ENCODE measurements at places on chromosomes 5 and 9.
A peak's percentile ranks its signal among the peaks of the same experiment; 100 is the strongest.

DNA sequence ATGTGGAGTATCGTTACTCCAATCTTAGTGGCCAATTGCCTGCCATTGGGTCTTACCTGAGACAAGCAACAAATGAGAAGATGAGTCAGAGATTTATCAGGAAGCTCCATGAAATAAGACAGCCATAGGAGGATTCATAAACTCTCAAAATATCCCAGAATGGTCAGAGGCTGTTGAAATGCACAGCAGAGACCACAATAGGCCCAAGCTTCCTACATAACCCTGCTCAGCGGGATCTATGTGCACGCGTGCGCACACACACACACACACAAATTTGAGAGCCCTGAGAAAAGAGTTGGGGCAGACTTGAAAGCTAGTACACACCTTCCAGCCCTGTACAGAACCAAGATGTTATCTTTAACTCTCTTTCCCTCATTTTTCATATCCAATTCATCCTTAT, 9.8 kb downstream of the UIMC1 start:
- no peak for DNase-seq

DNA sequence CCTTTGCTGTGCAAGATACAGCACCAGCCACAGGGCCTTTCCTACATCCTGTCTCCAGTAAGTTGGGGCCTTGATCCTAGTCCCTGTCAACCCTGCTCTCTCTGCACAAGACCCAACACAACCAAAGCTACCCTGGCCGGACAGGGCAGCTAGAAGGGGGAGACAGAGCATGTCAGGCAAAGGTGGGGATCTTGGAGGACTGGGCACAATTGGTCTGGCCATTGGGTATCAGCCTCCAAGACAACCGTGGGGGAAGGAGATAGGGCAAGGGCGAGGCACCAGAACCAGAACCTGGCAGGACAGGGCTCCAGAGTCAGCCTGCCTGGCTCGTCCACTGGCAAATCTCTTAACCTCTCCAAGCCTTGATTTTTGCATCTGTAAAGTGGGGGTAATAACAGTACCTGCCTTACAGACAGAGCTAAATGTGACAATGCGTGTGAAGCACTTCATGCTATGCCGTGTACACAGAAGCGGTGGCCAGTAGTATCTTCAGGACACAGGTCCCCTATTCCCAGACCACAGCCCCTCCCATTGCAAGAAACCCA, 51.6 kb upstream of the CDKN2AIPNL start:
- DNase-seq: no peak

DNA sequence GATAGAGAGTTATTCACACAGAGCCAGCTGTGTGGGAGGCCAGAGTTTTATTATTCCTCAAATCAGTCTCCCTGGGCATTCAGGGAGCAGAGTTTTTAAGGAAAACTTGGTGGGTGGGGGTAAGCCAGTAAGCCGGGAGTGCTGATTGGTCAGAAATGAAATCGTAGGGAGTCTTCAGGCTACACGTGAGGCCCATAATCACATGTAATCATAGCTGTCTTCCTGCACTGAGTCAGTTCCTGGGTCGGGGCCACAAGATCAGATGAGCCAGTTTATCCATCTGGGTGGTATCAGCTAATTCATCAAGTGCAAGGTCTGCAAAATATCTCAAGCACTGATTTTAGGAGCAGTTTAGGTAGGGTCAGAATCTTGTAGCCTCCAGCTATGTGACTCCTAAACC, 10.8 kb upstream of the TTC39B start:
- peak; percentile 12 for DNase-seq

DNA sequence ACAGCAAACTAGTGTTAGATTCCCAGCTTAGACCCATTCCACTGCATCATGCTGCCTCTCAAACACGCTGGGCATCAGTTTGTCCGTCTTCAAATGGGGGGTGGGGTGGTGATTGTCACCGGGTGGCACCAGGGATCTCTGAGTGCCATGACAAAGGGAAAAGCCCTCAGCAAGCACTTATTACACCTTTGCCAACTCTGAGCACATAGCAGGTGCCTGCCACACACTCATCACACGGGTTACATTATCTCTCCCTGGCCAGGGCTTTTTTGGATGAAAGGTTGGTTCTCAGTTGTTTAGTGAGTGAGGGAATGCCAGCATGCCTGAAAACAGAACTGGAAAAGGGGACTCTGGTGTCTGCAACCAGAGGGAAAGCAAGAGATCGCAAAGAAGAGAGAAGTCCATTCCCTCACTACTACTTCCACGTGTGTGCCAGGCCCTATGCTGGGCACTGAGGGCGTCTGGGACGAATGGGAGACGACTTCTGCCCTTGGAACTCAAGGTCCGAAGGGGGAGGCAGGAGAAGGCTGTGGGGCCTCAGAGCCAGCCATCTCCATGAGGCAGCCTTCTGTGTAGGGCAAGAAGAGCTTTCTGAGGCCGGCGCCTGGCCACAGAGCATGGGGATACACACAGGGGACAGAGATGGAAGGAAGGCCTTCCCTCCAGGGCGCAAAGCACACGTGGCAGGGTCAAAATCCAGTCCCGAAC, 48.9 kb downstream of the PAX5 start:
- no peak for DNase-seq

GRCh38 chr9:115211413-115212124, 93.6 kb upstream of the TNC start:
- DNase-seq: peak; percentile 69

DNA sequence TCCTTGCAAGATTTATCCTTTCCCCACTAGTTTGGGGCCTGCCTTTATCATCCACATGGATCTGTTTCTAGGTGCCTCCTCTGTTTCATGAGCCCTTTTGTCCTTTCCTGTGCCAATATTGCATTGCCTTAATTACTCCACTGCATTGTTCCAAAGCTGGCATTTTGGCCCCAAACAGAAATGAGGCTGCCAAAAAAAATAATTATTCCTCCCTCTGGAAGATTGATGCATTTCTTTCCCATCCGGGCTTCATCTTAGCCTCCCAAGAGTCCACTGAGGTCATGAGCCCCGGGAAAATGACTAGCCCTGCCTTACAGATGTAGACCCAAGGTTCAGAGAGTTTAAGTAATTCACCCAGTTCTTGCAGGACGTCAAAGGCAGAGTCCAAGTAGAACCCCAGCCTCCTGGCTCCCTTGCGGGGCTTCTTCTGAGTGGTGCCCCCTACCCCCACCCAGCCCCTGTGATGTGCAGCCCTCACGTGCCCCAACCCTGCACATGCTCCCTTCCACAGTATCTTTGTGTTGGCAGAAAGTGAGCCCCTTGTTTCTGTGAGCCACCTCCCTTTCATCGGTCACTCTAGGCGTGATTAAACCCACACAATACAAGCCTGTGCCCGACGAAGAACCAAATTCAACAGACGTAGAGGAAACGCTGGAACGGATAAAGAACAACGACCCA, 62.1 kb downstream of the TMOD1 start:
- DNase-seq: no peak

GRCh38 chr5:159310511-159310910, 19.8 kb downstream of the IL12B start:
- no peak for DNase-seq

DNA sequence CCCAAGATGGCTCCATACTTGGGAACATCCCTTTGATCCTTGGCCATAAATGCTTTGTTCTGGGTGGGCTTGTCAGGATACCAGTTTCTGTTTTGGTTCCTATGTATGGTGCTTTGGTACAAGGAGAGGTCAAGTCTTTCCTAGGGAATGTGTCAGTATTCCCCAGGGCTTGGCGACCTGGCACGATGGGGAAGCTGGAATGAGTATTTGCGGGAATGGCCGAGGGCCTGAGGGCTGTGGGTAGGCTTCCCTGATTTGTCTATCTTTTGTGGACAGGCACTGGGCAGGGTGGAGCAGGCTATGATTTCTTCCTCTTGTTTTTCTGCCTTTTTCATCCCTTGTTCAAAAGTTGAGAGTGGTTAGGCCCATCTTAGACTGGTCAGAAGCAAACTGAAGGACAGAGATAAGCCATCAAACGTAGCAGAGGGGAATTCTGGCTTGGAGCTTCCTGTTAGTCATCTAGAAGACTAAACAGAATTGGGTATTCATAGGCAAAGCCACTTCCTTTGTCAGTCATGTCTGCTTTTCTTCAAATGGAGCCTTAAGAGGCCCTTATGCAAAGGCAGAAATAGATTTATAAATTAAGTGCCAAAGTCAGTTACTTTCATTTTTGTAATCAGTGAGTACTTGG, 13.7 kb downstream of the DOCK2 start:
- DNase-seq: peak; percentile 28

DNA sequence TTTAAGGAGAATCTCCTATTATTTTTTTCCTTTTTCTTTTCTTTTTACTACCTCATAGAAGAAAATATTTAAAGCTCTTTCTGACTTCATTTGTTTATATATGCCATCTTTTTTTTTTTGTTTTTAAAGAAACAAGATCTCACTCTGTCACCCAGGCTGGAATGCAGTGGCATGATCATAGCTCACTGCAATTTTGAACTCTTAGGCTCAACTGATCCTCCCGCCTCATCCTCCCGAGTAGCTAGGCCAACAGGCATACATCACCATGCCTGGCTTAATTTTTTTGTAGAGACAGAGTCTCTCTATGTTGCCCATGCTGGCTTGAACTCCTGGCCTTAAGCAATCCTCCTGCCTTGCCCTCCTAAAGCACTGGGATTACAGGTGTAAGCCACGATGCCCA, 59.5 kb downstream of the LNPEP start:
- no peak for DNase-seq

DNA sequence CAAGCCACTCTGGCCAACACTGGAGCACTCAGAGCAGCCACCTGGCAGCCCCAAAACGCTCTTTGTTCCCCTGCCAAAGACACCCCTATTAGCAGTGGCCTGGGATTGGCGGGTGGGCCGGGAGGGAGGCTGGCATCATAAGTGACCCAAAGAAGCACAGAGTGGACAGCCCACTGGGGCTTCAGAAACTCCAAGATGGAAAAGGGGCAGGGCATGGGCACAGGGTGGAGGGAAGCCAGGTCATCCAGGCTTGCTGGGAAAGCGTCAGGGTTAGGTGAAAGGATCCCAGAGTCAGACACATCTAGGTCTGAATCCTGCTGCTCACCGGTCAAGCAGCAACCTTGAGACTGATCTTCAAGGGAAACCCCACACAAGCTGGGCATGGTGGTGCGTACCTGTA, 14.8 kb downstream of the EEIG1 start:
- DNase-seq: no peak

GRCh38 chr5:169413416-169413815, 112.5 kb upstream of the SLIT3 start:
- DNase-seq: no peak

- no peak for DNase-seq
Observed at GRCh38 chr9:14645648-14646047, 47.6 kb downstream of the ZDHHC21 start.

- no peak for DNase-seq
Observed at GRCh38 chr5:124889486-124889825, 143.0 kb upstream of the ZNF608 start.

DNA sequence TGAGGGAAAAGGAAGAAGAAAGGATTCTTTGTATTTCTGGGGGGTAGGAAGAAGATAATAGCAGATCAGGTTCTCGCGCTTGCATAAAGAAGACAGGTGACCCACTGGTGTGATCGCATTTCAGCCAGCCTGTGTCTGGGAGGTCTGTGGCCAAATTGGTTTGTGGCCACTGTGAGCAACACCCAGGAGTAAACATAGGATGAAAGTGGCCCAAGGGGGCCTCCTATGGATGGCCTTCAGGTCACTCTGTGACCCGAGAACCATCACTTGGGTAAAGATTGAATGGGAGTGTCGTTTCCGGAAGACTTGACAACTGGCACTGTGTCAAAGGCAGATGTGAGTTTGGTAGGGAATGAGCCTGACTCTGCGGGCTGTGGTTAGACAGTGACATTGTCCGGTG, 34.2 kb downstream of the RAI14 start:
- no peak for DNase-seq

GRCh38 chr5:156359476-156359875, 32.5 kb downstream of the SGCD start:
- no peak for DNase-seq

GRCh38 chr9:18260521-18260920, 213.4 kb upstream of the ADAMTSL1 start:
- peak; percentile 98 for DNase-seq

DNA sequence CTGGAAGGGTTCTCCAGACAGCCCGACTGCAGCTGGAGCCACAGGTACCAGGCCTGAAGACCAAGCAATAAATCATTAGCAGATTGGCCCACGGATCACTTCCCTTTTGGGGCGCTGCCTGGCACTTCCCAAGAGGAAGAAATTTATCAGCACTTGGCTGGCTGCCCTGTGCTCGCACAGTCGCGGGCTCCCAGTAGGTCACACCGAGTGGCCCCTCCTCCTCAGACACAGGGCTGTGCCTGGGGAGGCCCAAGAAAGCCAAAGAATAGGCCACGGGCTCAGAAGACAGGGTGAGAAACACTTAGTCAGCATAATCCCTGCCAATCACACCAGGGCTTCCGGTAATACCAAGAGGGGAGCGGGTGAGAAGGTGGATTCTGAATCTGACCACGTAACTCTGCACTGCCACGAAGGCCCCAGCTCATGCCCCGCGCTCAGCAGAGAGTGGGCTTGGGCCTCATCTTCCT, 115.7 kb upstream of the MSX2 start:
- peak; percentile 77 for DNase-seq

GRCh38 chr9:115978091-115978490, 175.5 kb upstream of the PAPPA start:
- DNase-seq: no peak

DNA sequence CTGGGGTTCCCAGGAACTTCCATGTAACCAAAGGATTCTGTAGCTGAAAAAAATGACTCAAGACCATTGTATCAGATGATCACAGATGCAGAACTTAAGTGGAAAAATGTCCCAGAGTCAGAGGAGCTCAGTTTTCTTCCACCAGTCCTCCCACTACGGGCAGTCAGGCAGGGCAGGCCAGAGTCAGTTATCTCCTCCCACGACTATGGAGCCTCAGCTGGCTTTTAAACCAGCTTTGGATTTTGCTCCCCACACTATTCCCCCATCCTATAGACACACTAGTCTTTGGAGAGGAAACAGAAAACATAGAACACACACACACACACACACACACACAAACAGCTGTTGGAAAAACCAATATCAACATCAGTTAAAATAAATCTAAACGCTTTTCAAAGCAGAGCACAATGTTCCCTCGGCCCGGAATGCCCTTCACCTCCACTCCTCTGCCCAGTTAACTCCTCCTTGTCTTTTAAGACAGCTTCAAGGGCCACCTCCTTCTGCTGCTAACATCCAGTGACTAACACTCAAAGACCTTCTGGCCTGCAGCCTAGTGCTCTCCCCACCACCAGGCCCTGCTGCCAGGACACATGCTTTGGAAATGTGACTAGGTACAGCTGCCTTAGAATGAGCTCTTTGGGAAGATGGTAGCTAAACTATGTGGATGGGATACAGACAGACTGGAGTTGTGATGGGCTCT, 56.8 kb downstream of the NIPAL4 start:
- DNase-seq: peak; percentile 85

- no peak for DNase-seq
Observed at GRCh38 chr5:89440670-89441069, 557.7 kb upstream of the MEF2C start.

- DNase-seq: no peak
Observed at GRCh38 chr9:34459941-34460340, 1.3 kb downstream of the DNAI1 start.

GRCh38 chr5:122701640-122702523, 73.0 kb upstream of the SNX2 start:
- DNase-seq: no peak

Measured in H4 (cell line).